Neural progenitor cell (in vitro differentiated cells): ENCODE measurements at places on chromosomes 12 and 14. TPM values are rescaled to one million over a fixed set of nuclear protein-coding genes. Genes with fewer than 3 reads are reported as not detected.

The GON7 gene
- total RNA-seq, result 11.2 and 24.6 TPM in 2 replicates

The ACSS3 gene
- 22.9 and 26.5 TPM in 2 replicates for total RNA-seq

The MOK gene
- 9.3 and 9.9 TPM in 2 replicates for total RNA-seq

DNA sequence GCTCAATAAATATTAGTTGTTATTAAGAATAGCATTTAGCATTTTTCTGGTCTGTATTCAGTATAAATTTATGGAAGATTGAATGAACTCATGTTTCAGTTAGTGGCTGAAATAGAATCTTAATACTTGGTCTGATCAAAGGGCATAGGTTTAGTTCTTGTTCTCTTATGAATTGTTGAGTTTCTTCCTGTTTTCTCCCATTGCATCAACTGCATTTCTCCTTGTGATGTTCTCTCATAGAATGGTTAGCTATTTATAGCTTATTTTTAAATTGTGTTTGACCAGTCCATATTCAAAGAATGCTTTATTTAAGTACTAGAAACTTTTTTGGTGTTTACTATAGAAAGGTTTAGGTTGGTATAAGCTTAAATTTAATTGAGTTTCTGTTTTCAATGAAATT, 29.8 kb downstream of the APAF1 start:
- no peak overlapping the region for H3K4me3 ChIP-seq
- no peak for DNase-seq
- peaks cover 6% of the 10 kb centered on the region for H3K36me3 ChIP-seq
- H3K27ac ChIP-seq, result no peak overlapping the region
- H3K4me1 ChIP-seq, result no peaks in the 10 kb centered on the region

DNA sequence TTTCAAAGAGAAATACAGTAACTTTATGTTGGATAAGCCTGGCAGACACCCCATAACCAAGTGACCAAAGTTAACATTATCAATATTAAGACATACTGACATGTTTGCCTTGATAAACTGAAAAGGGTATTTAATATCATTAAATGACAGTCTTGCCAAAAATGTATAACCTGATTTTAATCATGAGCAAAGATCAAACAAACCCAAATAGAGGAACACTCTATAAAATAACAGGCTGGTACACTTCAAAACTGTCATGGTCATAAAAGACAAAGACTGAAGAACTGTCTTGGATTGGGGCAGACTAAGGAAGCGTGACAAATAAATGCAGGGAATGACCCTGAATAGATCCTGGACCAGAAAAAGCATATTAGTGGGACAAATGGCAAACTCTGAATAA, 64.0 kb downstream of the AKAP6 start:
- H3K36me3 ChIP-seq, result no peaks in the 10 kb centered on the region
- H3K27ac ChIP-seq, result no peak overlapping the region
- no peak for DNase-seq
- H3K4me1 ChIP-seq, result no peaks in the 10 kb centered on the region

DNA sequence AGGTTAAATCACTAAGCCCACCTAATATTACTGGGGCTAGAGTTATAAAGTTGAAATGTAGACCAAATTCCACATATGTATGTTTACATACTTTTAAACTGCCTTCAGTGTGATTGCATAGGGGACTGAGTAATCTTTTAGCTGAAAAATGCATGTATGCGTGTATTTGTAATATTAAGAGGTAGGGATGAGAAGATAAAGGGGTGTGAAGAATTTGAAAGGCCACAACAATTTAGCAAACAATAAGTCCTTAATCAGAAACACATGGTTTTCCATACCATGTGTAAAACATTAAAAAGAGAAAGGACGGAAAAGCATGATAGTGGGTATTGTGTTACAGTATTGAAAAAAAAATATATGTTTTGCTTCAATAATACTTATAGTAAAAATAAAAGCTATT, 919.9 kb upstream of the FLRT2 start:
- H3K27ac ChIP-seq, result no peak overlapping the region
- no peaks in the 10 kb centered on the region for H3K27me3 ChIP-seq
- no peaks in the 10 kb centered on the region for H3K36me3 ChIP-seq
- no peak overlapping the region for H3K4me3 ChIP-seq
- H3K4me1 ChIP-seq, result no peaks in the 10 kb centered on the region
- DNase-seq, result no peak

DNA sequence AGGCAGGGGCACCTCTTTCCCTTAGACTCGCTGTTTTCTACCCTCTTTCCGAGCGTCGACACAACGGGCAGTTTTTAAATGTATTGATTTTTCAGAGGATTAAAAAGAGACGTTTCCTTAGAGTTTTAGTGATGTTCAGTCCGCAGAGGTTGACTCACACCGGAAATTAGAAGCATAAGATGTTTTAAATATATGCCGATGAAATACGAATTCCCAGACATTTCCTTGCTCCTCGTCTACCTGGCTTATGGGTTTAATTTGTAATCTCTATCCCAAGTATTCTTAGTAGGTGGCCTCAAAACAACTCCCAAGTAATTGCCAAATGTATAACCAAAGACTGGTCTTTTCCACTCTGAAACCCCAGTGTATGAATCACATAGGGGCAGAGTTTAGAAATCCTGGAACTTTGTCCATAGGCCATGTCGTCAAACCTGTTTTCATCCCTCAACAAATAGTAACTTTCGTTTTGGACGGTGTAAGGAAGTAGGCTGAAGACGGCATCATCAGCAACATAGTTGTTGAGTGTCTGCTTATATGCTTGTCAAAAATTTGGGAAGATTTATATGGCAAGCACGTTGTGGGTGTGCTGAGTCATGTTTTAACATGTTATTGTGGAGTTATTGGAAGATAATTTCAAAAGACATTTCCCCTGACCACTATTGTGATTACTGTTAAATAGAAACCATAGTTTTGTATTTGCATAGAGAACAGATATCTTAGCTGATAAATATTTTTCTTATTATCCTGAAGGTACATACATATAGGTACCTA, 824 bp downstream of the TBK1 start:
- peak overlapping the region; percentile 90 for H3K27ac ChIP-seq
- peak overlapping the region; percentile 87 for H3K4me3 ChIP-seq
- no peak for DNase-seq
- H3K36me3 ChIP-seq, result no peaks in the 10 kb centered on the region
- H3K4me1 ChIP-seq, result peaks cover 30% of the 10 kb centered on the region

- no peak overlapping the region for H3K27ac ChIP-seq
- no peaks in the 10 kb centered on the region for H3K4me1 ChIP-seq
- DNase-seq, result no peak
- no peaks in the 10 kb centered on the region for H3K27me3 ChIP-seq
- no peaks in the 10 kb centered on the region for H3K36me3 ChIP-seq
Measured at GRCh38 chr14:59374048-59374447, 91.1 kb downstream of the GPR135 start.

DNA sequence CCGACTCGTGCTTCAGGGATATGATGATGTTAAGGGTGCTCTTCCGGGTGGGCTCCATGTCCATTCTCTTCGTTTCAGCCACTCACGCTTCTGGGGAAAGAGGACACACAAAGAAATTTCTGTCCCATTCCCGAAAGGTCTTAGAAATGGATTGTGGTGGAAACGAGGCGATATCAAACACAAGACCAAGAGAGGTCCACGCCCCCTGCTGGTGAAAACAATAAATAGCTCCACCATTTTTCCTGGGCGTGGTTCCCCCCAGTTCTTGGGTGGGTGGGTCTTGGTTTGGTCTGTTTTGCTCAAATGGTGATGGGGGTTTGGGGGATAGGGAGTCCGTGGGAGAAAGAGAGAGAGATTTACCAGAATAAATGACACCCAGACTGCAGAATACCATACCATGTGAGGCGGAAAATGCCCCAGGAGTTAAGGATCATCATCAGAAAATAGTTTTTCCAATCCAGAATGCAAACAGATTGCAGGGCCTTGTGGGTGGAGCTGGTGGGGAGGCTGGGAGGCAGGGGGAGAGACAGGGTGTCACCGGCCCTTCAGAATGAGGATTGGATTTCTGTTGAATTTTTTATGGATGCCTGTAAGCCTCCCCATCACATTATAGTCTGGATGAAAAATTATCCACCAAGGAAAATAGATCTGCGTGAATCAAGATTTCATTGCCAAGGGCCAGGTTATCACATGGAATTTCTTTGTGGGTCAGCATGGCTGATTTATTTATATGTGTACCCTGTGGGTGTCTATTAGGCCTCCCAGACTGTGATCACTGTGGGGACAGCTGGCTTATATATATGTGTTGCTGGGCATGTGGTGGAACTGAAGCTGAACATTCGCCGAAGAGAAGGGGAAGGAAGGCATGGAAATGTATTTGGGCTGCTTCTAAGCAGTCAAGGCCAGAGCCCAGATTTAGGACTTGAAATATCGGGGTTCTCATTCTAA, 55.8 kb downstream of the SRRM4 start:
- H3K27ac ChIP-seq, result no peak overlapping the region
- no peak overlapping the region for H3K4me3 ChIP-seq
- H3K4me1 ChIP-seq, result no peaks in the 10 kb centered on the region
- H3K36me3 ChIP-seq, result no peaks in the 10 kb centered on the region
- no peaks in the 10 kb centered on the region for H3K27me3 ChIP-seq

DNA sequence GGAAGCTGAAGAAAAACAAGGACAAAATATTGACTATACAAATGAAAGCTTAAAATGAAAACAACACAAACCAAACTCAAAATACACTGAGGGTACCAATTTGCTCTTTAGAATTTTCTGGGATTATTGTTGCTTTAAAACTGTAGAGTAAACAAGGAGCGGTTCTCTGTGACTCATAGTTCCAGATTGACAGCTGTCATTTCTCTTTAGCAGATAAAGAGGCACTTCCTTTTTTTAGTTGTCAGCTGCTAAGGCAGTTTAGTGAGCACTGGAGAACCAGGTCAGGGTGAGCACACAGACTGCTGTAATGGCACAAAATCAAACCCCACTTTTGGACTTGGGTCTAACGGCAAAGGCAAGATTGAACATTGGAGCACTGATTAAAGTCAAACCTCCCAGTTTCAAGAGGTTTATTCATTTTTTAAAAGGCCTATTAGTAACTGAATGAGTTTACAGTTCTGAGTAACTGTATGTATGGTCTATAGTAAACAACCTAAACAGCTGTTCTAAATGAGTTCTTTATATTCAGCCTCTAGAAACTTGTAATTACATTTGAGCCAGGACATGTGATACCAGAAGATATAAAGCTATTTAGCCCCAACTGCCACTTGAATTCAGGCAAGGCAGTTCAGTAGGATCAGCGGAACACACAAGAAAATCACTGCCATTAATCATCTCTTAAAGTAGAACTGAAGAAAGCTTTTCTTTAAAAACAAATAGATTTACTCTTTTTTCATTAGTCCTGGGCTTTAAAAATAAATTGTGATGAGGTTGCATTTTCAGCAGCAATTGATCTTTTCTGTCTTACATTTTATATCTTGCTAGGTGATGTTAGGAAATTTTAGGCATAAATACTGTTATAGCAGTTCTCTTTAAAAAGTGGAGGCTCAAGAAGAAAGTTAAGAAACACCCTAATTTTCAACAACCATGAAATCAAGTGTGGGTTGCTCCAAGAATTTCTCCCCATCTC, 71.7 kb upstream of the PRICKLE1 start:
- H3K4me3 ChIP-seq, result no peak overlapping the region
- DNase-seq, result no peak
- no peaks in the 10 kb centered on the region for H3K36me3 ChIP-seq

DNA sequence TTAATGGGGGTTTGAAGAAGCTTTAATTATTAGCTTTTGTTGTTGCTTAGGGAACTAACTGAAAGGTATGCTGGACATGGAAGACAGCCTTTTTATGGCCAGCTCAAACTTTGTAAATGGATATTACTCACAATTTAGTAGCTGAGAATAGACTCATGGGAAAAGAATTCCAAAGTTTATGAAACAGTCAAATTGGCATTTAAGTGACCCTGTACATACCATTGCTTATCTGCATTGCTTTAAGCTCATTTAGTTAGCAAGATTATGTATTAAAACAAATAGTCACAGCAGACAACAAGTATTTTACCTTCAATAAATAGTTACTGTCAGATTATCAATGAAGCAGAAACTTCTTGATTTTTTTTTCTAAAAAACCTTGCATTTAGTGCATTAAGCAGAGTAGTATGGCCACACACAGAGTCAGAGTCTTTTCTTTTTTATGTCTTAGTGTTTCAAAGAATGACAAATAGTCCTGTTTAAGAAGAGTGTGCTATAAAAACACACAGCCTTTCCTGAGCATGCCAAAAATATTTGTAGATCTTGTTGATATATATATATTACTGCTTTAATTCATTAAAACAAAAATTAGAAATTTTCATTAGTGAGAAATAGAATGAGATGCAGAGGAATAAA, 102.2 kb downstream of the TTC6 start:
- no peaks in the 10 kb centered on the region for H3K4me1 ChIP-seq
- H3K27me3 ChIP-seq, result no peaks in the 10 kb centered on the region
- H3K36me3 ChIP-seq, result no peaks in the 10 kb centered on the region
- no peak overlapping the region for H3K4me3 ChIP-seq

DNA sequence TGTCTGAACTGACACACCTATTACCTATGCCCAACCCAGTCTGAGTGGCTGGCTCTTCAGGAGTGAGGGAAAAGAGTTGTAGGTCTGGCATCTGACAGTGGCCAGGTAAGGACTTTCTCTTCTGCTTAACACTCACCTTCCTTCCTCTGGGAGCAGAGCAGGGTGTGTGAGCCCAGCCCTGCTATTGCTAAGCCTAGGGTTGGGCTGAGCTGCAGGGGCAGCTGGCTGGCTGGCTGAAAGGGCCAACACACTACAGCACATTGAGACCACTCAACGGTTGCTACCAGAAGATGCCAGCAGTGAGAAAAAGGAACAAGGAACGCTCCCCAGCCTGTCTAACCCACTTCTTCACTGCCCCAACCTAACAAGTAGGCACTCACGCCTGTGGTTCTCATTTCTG, 201.2 kb downstream of the DPF3 start:
- H3K4me3 ChIP-seq, result no peak overlapping the region
- H3K36me3 ChIP-seq, result no peaks in the 10 kb centered on the region
- H3K27ac ChIP-seq, result no peak overlapping the region
- peaks cover 16% of the 10 kb centered on the region for H3K4me1 ChIP-seq
- H3K27me3 ChIP-seq, result no peaks in the 10 kb centered on the region
- DNase-seq, result peak; percentile 69

- no peak overlapping the region for H3K27ac ChIP-seq
- no peaks in the 10 kb centered on the region for H3K27me3 ChIP-seq
- DNase-seq, result no peak
- H3K4me3 ChIP-seq, result no peak overlapping the region
- no peaks in the 10 kb centered on the region for H3K4me1 ChIP-seq
Measured at GRCh38 chr14:105116451-105117256, 51.4 kb upstream of the GPR132 start.

DNA sequence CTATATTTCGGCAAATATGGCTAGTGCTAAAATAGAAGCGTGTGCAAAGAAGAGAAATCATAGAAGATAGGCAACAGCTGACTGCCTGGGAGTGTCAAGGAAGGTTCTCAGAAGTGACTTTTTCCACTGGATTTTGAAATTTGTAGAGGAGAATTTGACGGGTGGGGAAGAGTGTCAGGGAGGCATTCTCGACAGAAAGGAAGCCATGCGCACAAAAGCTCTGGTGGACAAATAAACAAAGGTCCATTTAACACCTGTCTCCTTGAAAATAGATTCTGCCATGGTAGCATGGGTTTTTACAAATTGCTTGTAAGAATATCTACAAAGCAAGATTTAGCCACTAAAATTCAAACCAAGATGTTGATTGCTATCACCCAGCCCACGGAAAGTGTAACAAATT, 1081.5 kb downstream of the GALC start:
- no peak overlapping the region for H3K27ac ChIP-seq
- H3K27me3 ChIP-seq, result no peaks in the 10 kb centered on the region
